ENCODE measurements at places on chromosomes 16 and 17. TPM values are rescaled to one million over a fixed set of nuclear protein-coding genes. Genes with fewer than 3 reads are reported as not detected.

DNA sequence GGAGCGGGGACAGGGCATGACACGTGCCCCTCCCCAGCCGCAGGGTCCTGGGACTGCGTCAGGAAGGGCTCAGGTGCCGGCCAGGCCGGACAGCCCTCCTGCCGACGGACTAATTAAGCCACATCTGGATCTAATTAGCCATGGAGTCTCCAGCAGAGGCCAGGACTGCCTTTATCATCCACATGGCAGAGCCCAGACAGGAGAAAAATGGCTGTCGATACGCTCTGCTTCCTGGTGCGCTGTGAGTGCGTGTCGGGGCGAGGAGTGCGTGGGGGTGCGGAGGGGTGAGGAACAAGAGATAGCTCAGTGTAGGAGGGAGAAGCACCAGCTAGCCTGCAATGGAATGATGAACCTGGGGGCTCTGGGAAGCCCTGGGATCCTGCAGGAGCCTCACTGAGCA, 218.8 kb downstream of the IRF8 start:
- no peak for DNase-seq
- no peak overlapping the region for H3K4me3 ChIP-seq
- no peaks in the 10 kb centered on the region for H3K4me1 ChIP-seq
- no peak overlapping the region for H3K27ac ChIP-seq
- no peaks in the 10 kb centered on the region for H3K36me3 ChIP-seq

DNA sequence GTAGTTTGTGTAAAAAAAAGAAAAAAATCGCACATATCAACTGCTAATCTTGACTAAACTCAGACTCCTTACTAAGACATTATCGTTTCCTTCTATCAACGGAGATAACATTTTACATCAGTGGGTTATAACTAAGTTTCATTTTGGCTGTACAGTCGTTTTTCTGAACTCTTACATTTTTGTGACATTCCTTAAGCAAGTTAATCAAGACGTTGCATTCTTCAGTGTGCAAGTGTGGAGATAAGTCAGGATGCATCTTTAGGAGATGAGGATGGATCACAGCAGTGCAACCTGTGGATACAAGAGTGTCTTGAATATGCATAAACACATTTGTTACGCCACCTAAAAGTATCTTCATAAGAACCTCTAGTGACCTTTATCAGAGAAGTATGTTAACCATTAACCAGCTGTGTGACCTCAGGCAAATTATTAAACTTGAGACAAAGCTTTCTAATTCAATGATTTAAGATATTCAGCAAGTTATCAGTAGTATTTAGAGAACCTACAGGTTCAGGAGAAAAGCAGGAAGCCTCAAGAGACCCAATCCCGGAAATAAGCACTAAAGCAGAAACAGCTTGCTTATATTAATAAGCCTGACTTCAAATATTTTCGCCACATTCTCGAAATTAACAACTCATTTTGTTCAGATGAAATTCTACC, 9.4 kb downstream of the CMC2 start:
- peaks cover 22% of the 10 kb centered on the region for H3K4me1 ChIP-seq
- no peak for DNase-seq
- peak overlapping the region; percentile 70 for H3K27ac ChIP-seq
- H3K36me3 ChIP-seq = no peaks in the 10 kb centered on the region
- H3K4me3 ChIP-seq = peak overlapping the region; percentile 59

DNA sequence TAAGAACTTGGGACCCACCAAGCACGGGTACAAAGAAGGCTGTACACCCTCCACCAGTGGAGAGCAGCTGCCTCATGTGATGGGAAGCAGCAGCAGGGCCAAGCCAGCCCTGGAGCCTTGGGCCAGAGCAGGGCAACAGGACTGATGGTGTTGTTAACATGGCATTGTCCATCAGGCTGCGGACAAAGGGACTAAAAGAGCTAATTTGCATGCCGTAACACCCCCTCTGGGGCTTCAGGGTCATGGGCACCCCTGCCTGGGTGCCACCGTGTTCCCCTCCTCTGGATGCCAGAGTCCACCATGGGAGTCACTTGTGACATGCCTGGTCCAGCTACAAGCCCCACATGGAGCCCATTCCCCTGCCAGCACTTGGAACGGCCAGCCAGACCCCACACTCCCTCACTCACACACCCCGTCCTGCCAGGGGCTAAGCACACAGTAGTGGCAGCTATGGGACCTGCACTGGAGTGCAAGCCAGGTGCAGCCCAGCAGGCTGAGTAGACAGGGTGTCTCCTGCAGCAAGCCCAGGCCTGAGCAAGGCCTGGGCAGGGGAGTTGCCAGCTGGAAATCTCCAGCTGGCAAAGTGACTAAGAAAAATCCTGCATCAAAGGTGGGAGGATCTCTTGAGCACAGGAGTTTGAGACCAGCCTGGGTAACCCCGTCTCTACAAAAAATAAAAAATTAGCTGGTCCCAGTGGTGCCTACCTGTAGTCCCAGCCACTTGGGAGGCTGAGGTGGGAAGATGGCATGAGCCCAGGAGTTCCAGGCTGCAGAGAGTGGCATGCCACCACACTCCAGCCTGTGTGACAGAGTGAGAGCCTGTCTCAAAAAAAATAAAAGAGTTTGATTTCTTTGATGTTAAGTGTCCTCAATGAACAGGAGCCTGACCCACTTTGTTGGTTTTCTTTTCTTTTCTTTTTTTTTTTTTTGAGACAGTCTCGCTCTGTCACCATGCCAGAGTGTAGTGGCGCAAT, 33.7 kb downstream of the NOL11 start:
- no peaks in the 10 kb centered on the region for H3K27me3 ChIP-seq
- no peak overlapping the region for H3K27ac ChIP-seq
- no peaks in the 10 kb centered on the region for H3K4me1 ChIP-seq
- peaks cover 6% of the 10 kb centered on the region for H3K36me3 ChIP-seq

DNA sequence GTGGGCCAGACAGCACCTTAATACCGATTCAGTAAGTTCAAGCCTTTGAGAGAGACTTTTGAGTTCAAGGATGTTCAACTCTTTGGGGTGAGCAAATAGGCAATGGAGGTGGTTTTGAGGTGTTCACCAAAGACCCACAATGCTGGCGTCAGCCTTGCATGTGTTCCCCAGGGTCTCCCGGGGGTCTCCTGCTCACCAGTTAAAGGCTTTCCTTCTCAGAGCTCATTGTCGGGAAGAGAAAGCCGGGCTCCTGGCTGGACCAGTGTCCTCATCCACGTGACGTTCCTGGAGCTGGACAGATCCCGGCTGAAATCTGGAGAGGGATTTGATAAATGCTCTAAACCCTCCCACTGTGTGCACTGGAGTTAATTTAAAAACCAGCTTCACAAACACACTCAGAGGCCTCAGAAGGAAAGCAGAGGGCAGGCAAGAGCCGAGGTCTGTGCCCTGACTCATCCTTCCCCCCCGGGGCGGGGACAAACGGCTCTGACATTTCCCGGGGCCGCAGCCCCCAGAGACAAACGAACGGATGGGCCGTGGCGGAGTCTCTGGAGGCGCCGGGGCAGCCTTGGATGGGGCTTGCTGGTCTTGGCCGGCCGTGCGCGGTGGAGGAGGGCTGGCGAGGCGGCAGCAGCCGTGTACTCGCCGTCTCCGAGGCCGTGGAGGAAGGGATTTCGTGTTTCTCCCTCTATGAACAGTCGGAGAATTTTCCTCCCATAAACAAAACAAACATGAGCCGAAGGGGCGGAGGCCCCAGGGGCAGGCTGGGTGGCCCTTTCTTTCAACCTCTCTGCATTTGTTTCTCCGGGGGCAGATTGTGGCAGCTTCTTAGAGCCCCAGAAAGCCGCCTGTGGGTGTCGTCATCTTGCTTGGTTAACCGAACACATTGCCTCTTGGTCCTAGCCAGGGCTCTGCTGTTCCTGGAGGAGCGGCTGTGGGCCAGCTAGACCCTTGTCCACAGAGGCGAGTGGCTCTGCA, 94.2 kb downstream of the NTN1 start:
- peaks cover 2% of the 10 kb centered on the region for H3K4me1 ChIP-seq
- no peaks in the 10 kb centered on the region for H3K27me3 ChIP-seq
- H3K4me3 ChIP-seq = no peak overlapping the region
- no peak for DNase-seq
- no peaks in the 10 kb centered on the region for H3K36me3 ChIP-seq

Gene TMEM114
- total RNA-seq = not detected

- no peak overlapping the region for H3K27ac ChIP-seq
- H3K36me3 ChIP-seq = no peaks in the 10 kb centered on the region
- DNase-seq = no peak
- no peaks in the 10 kb centered on the region for H3K27me3 ChIP-seq
These were observed 40.0 kb downstream of the MRPS23 start for GRCh38 chr17:57809879-57810278.

Gene MMP2
- 6.3 TPM for total RNA-seq

- no peak for DNase-seq
- peak overlapping the region; percentile 43 for H3K27ac ChIP-seq
- peaks cover 18% of the 10 kb centered on the region for H3K4me1 ChIP-seq
- no peaks in the 10 kb centered on the region for H3K36me3 ChIP-seq
- H3K27me3 ChIP-seq = no peaks in the 10 kb centered on the region
These were observed 1.9 kb downstream of the CIITA start for GRCh38 chr16:10878644-10879501.

DNA sequence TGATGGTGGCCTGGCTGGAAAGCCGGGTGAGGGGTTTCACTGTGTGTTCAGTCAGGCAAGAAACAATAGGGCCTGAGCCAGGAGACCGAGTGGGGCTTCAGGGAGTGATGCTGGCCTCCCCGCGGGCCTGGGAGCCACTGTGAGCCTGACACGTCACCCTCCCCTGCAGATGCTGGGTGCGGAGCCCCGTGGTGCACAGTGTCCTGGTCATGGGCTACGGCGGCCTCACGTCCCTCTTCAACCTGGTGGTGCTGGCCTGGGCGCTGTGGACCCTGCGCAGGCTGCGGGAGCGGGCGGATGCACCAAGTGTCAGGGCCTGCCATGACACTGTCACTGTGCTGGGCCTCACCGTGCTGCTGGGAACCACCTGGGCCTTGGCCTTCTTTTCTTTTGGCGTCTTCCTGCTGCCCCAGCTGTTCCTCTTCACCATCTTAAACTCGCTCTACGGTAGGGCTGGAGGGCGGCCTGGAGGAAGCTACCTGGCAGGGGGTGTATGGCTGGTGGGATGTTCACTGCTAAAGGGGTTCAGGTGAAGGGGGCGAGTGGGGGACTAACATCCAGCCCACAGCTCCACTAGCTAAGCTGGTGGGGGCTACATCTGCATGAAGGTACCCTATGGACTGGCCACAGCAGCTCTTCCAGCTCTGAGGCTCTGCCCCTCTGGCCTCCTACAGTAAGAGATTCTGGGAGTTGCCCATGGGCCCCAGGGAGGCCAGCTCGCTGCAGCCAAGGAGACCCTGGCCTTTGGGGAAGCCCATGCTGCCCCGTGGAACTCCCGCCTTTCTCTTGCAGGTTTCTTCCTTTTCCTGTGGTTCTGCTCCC, 32.4 kb downstream of the ADGRG5 start:
- DNase-seq = no peak
- no peaks in the 10 kb centered on the region for H3K4me1 ChIP-seq
- H3K36me3 ChIP-seq = no peaks in the 10 kb centered on the region
- H3K4me3 ChIP-seq = no peak overlapping the region
- no peaks in the 10 kb centered on the region for H3K27me3 ChIP-seq

- no peaks in the 10 kb centered on the region for H3K36me3 ChIP-seq
- peaks cover 9% of the 10 kb centered on the region for H3K4me1 ChIP-seq
- no peak for DNase-seq
- H3K27ac ChIP-seq = no peak overlapping the region
- H3K4me3 ChIP-seq = no peak overlapping the region
- H3K27me3 ChIP-seq = no peaks in the 10 kb centered on the region
These were observed 11.8 kb upstream of the CHST4 start for GRCh38 chr16:71514476-71514875.

DNA sequence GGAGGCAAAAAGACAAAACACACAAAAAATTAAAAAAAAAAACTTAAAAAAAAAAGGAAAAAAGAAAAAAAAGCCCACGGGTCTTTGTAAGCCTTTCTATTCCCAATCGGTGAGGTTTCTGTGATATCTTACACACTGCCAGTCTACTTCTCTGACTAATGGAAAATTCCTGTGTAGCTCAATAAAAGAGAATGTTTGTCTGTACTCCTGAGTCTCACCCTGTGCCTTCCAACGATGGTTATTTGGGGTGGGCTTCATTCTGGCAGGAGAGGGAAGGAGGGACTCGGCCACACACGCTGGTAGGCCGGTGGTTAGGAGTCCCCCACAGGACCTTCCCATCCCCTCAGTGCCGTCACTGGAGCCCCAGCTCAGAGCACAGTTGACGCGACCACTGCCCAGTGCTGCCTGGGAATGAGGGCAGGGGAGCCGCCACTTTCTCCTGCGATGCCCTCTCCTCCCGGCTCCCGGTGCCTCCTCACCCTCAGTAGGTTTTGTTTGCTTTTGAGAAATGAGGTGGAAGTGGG, 68.0 kb downstream of the AMFR start:
- peaks cover 2% of the 10 kb centered on the region for H3K4me1 ChIP-seq
- peaks cover under 1% of the 10 kb centered on the region for H3K36me3 ChIP-seq
- DNase-seq = no peak
- H3K27ac ChIP-seq = peak overlapping the region; percentile 59

Gene CCL23
- total RNA-seq = 1.9 TPM

- no peak overlapping the region for H3K4me3 ChIP-seq
- no peak overlapping the region for H3K27ac ChIP-seq
- H3K4me1 ChIP-seq = no peaks in the 10 kb centered on the region
- H3K36me3 ChIP-seq = no peaks in the 10 kb centered on the region
- H3K27me3 ChIP-seq = no peaks in the 10 kb centered on the region
These were observed 165.6 kb downstream of the SPECC1 start for GRCh38 chr17:20174588-20175265.

Gene BCAR1
- total RNA-seq = 32.2 TPM

Gene OR2C1
- 0.08 TPM for total RNA-seq

GRCh38 chr17:9290226-9290613, 268.9 kb downstream of the NTN1 start:
- no peaks in the 10 kb centered on the region for H3K36me3 ChIP-seq
- no peak overlapping the region for H3K27ac ChIP-seq
- DNase-seq = no peak
- no peaks in the 10 kb centered on the region for H3K27me3 ChIP-seq

DNA sequence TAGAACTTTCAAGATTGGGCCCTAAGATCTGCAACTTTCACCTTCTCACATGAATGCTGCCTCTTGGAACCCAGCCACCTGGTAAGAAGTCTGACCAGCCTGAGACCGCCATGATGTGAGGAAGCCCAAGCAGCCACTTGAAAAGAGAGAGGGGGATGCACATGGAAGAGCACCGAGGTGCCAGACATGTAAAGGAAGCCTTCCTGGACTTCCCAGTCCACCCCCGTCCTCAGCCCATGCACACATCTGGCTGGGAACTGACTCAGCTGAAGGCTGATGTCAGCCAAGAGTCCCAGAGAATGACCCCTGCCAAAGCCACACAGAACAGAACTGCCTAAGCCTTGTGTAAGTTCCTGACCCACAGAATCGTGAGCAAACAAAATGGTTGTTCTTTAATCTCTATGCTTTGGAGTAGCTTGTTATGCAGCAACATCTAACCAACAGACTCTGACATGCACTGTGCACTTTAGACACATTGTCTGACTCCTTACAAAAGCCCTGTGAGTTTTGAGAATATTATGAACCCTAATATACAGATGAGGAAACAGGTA, 86.7 kb downstream of the RMI2 start:
- no peaks in the 10 kb centered on the region for H3K27me3 ChIP-seq
- DNase-seq = no peak
- no peak overlapping the region for H3K27ac ChIP-seq
- H3K4me1 ChIP-seq = no peaks in the 10 kb centered on the region

- peaks cover 9% of the 10 kb centered on the region for H3K4me1 ChIP-seq
- H3K27ac ChIP-seq = no peak overlapping the region
- no peak overlapping the region for H3K4me3 ChIP-seq
- DNase-seq = no peak
- H3K27me3 ChIP-seq = peaks cover 7% of the 10 kb centered on the region
These were observed 58.2 kb downstream of the RAP1GAP2 start for GRCh38 chr17:2854143-2855055.
